Left lobe of liver (tissue), 2 donors: ENCODE measurements at places on chromosomes 6 and 20. TPM values are rescaled to one million over a fixed set of nuclear protein-coding genes. Genes with fewer than 3 reads are reported as not detected.

GRCh38 chr20:58892932-58893224, 40.4 kb downstream of the GNAS start:
- no peak for DNase-seq

GRCh38 chr6:154962753-154963152, 32.4 kb upstream of the TIAM2 start:
- DNase-seq, result no peak

GRCh38 chr20:22503577-22503976, 80.8 kb downstream of the FOXA2 start:
- DNase-seq, result no peak

GRCh38 chr6:13141387-13141786, 186.9 kb downstream of the TBC1D7 start:
- DNase-seq, result no peak

DNA sequence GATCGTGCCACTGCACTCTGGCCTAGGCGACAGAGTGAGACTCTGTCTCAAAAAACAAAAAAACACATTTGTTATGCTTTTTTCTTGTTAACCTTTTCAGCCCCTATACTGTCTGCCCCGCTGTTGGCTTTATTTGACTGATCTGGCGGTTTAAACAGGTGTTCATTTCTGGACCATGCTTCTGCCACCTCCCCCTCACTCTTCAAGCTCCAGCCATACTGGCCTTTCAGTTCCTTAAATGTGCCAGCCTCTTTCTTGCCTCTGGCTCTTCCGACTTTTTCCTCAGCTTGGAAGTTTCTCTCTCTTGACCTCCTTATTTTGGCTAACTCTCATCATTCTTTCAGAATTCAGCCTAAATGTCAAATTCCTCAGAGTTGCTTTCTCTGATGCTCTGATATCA, 35.2 kb upstream of the TXLNB start:
- DNase-seq, result no peak

DNA sequence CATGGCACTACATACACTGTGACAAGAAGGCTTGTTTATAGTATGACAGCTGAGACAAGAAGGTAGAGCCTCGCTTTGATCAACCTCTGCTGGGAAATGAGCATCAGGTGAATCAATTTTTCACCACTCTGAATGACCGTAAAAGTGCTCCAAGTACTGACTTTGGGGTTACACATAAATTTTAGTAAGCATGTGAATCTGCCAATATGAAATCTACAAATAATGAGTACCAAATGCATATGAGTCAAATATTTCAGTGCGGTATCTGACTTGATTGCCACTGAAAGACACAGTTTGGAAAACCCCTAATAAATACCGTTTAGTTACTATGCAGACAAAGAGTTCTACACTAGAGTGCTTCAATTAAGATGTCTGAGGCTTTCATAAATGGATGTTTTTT, 77.8 kb downstream of the ATG5 start:
- DNase-seq, result no peak

- no peak for DNase-seq
Measured at GRCh38 chr6:126086560-126086959, 100.2 kb downstream of the TRMT11 start.

DNA sequence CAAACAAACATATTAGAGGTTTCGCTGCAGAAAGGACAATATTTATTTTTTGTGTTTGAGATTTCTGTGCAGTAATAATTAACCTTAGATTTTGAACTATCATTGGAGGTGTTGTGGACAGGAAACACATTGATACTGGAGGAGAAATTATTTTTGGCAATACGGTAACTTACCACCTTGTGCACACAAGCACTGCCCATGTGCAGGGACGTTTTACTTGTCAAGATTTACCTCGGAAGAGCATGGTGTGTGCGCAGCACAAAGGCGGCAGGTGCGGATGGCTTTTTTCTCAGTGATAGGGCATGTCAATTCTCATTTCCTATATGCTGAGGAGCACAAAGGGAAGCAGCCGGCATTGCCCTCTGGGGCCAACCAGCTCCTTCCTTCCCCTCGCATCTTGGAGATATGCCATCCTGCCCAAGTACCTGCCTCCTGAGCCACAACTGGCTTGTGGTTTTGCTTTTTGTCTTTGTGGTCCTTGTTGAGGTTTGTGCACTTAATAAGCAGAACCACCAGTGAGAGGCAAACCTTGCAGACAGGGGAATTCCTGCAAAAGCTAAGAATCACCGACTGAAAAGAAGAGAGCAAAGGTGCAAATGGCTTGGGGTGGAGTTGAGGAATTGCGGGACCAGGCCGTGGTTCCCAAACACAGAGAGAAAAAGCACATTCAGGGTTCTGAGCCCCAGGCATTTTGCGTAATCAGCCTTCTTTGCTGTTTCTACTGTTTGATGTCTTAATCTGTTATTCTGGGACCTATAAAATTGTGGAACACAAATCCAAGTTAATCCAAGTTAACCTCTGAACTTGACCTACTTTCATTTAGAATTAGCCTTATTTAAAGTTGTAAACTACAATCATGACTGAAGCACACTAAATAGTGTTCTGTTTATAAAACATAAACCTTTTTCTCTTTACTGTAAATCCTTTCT, 21.9 kb downstream of the SAMD5 start:
- peak; percentile 70 for DNase-seq

- DNase-seq, result no peak
Measured at GRCh38 chr20:52676283-52676995, 295.7 kb upstream of the TSHZ2 start.

- no peak for DNase-seq
Measured at GRCh38 chr6:26457264-26457805, 420 bp upstream of the BTN2A1 start.

DNA sequence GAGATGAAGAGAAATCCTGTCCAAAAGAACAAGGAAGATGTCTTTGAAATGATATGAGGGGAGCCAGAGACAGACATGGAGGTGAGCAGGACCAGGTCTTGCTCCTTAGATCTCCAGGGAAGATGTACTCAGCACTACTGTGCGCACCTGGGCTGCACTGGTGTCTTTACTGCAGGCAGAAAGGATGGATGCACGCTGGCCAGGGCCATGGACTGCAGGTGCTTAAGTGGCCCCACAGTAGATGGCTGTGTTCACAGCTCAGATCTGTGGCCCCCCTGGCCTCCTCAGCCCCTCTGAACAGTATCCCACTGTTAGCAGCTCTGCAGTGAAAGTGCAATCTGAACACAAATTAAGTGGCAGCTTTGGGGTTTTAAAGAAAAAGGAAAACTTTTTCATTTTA, 343.0 kb downstream of the NRN1 start:
- DNase-seq, result no peak

DNA sequence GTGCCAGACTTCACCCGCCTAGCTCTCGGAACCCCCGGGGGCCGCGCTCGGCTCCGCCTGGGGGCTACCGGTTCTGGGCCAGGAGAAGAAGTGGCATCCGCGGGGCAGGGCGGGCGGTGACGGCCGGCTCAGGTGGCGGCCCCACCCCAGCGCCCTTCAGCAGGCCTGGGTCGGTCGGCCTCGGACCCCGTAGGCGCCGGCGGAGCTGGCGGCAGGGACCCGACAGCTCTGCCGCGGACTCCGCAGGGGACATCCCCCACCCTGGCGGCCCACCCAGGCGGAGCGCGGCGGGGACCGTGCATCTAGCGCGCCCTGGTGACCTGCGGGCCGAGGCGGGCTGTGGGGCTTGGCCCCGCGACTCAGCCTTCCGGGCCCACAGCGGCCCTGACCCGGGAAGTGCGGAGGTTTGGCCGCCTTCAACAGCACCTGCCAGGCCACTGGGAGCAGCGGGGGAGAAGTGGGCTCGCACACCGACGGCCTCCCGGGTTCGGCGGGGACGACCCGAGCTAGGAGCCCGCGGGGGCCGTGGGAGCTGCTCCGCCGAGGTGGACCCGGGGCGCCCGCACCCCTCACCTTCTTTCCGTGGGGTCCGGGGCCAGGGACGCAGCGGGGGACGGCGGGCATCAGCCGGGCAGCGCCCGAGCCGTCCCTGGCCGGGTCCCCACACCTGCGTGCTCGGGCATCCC, 87.1 kb downstream of the TMEM242 start:
- no peak for DNase-seq

Gene NUS1
- total RNA-seq, result 21.1 TPM

- no peak for DNase-seq
Measured at GRCh38 chr6:65505736-65506135, 201.3 kb downstream of the EYS start.

Gene DOK5
- not detected for total RNA-seq

- no peak for DNase-seq
Measured at GRCh38 chr20:58155148-58155925, 73.1 kb downstream of the ANKRD60 start.

DNA sequence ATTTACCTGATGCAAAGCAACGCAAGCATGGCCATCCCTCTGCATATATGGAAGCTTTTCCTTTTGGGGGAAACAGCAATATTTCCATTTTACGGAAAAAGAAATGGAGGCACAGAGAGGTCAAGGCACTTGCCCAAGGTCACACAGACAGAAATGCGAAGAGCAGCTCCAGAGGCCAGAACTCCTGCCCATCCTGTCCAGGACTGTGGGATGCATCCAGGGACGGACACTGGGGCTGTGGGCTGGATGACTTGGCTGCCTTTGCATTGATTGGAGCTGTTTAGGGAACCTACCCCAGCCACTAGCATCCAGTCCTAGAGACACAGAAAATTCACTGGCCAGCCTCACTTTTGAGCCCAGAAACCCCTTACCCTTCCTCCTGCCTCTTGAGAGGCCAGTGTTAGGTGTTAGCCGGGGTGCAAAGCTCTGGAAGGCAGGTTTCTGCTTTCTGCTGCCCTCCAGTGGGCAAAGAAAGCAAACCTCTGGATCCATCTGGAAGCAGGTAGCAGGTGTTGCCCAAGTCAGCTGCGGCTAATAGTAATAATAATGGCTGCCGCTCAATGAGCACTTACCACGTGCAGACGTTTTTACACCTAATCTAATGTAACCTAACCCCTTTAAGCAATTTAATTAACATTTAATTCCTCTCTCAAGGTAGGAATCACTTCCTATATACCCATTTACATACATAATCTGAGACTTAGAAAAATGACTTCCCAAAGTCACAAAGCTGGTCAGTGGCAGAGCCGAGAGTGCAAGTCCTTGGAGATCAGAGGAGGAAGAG, 31.7 kb upstream of the CCN5 start:
- DNase-seq, result peak; percentile 58

Gene SGK2
- total RNA-seq, result 81.1 TPM

DNA sequence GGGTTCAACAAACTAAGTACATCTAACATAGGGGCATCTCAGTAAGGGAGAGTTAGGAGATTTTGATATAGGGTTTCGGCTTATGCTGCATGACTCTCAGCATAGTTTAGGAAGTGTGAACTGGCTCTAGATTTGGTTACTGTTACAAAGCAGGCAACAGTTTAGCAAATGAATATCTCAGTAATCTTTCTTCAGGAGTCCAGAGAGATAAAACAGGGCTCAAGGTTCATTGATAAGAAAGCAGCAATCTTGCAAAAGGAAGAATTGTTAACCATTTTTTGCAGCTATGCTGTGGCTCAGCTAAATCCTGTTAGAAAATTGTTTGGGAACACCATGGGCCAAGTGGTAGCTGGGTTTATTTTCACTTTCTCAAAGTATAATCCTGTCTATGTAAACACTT, 161.3 kb downstream of the MEI4 start:
- no peak for DNase-seq
